ENCODE measurements at places on chromosomes 6 and 20. TPM values are rescaled to one million over a fixed set of nuclear protein-coding genes. Genes with fewer than 3 reads are reported as not detected.

The BAK1 gene
- 46.0 TPM for total RNA-seq

The LAMA5 gene
- 412 TPM for total RNA-seq

The DEFB114 gene
- not detected for total RNA-seq

The BRPF3 gene
- total RNA-seq: 8.3 TPM

The HMGCLL1 gene
- total RNA-seq: 0.06 TPM

The TCP11 gene
- total RNA-seq: not detected

The REPS1 gene
- 26.6 TPM for total RNA-seq
